ENCODE measurements at places on chromosomes 12 and 14.

DNA sequence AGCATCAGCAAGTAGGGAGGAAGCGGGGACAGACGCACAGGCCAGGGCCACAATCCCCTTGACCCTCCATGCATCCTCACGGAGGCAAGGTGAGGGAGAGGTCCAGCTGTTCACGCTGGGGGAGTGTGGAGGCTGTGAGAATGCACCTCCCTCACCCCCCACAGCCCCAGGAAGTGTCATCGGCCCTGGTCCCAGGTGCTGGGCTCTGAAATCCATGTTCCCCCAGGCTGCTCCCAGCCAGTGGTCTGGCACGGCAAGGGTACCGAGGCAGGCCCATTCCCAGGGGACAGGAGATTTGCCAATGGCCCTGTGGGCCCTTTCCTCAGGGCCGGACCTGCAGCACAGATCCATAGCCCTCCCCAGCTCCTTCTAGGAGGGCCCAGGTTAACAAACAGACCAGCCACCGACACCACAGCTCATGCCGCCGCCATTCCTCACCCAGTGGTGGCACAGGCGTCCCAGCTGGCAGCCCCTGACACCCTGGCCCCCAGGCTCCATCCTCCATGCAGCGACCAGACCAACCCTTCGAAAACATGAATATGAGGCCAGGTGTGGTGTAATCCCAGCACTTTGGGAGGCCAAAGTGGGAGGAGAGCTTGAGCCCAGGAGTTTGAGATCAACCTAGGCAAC lies 21.9 kb upstream of the EIF5 start:
- DNase-seq = no peak

DNA sequence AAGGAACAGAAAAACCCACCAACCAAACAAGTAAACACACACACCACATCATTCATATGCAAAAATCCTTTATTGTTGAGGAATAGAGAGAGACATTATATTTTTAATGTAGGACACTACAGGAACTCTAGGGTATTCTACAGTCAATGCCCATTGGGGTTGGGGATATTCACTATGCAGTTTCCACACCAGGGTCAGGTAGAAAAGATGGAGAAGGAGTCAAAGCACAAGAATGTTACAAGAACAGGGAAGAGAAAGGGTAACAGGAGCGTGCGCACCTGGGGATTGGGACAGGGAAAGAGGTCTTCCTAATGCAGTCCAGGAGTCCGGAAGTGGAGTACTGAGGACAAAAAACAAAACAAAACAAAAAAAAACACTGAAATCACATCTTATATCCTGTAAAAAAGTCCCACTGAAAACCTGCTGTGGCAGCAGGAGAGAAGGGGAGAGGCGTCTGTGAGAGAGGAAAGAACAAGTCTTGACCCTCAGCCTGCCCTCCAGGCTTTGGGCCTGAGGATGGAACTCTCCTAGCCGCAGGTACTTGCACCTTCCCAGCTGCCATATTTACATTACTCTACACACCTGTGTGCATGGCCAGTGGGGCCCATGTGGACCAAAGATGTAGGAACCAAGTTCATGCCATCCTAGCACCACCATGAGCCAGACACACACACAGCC lies 3.7 kb upstream of the ZBTB39 start:
- no peak for DNase-seq

DNA sequence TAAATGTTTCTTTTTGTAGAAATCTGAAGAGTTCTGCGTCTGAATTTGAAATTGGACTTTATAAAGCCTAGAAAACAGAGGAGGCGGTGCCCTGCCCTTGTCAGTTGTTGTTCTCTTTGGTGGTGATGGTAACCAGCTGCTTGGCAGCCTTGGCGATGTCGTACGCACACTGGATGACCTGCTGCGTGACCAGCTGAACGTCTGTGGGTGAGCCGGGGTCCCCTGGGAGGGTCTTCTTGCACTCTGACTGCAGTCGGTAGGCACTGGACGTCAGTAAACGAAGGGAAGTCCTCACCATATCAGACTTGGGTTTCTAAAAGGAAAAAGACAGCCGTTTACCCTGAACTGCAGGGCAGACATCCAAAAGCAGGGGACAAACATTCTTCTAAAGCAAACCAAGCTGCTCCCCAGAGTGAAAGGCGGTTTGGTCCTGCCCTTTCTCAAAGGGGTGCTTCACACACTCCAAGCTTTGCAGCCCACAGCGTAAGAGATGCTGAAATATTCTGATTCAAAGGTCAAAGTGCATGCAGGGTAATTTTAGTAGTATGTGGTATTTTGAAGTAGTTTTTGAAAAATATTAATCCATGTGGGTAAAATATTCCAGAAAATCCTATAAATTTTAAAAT lies 32.9 kb downstream of the TCHP start:
- DNase-seq = no peak

- DNase-seq = no peak
These were observed 14.8 kb downstream of the HSP90B1 start for GRCh38 chr12:103944964-103945363.

DNA sequence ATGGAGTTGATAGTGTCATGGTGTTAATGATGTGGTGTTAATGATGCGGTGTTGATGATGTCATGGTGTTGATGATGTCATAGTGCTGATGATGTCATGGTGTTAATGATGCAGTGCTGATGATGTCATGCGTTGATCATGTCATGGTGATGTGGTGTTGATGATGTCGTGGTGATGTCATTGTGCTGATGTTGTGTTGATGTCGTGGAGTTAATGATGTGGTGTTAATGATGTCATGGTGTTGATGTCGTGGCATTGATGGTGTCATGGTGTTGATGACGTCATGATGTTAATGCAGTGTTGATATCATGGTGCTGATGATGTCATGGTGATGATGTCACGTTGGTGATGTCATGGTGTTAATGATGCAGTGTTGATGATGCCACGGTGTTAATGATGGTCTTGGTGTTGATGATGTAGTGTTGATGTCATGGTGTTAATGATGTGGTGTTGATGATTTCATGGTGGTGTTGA lies 49.1 kb upstream of the RIMBP2 start:
- no peak for DNase-seq

DNA sequence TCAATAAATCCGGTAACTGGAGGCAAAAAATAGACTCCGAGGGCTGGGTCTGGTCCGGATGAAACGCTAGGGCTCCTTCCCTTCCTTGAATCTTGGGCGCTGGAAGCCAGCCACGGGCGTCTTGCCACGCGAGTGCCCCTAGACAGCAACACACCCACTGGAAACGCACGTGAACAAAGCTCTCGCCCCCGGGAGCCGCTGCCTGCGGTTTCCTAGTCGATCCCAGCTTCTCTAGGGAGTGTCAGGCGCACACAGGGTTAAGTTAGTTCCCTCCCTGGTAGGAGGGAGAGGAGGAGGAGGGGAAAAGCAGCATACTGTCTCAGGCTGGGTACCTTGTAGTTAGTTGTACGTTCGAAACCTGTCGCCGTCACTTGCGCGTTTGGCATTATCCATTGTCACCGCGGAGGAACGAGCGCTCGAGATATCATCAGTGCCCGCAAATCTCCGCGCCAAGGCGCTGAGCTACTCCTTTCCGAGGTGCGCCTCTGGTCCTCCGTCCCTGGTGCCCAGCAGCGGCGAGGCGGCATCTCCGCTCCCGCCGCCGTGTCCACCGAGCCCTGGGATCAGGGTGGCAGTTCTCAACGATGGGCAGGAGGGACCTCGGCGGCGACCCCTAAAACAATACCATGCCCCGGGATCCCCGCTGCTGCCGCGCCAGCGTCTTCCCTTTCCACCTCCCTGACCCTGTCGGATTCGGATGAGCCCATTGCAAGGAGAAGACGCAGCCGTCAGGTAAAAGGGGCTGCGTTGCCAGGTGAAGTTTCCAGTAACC lies at the start of gene FLRT2:
Gene FLRT2 (plus strand): TSS at position 342 of the 772 bp plus-strand sequence. CDS start 91,371 bp downstream, outside the sequence.
- DNase-seq = no peak

DNA sequence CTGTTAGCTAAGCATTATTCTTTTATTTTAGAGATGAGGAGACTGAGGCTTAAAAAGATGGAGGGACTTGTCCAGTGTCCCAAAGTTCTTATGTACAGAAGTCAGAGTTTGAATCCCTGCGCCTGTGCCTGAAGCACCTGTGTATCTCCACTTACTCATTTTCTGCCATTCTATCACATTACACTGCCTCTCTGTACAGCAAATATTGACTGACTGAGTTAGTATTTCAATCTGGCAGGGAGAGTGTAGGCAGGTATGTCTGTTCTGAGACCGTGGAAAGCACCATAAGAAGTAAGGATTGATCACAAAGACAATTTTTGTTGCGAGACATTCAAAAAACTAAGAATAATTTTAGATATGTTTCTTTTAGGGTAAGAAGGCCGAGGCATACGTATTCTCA lies 162.7 kb downstream of the KITLG start:
- DNase-seq = no peak

- no peak for DNase-seq
These were observed 89.4 kb upstream of the DIO3 start for GRCh38 chr14:101471723-101472517.

- no peak for DNase-seq
These were observed 17.7 kb upstream of the SERPINA4 start for GRCh38 chr14:94543449-94544124.

- no peak for DNase-seq
These were observed 268.7 kb downstream of the TMEM132D start for GRCh38 chr12:129635021-129635685.

DNA sequence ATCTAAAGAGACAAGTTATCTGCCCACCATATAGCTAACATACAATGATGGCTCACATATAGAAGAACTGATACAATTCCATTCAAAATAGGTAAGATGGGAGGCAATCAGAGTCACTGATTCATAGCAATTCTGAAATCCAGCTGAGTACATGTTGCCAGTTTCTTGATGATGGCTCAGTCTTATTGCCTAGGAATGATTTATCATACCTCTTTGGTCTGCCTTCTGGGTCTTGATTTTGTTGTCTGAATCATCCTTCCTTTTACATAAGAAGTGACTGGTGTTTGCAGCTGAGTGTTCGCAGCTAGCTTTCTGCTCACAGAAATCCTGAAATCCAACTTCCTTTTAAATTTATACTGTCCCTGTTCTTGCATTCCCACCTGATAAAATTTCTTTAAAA lies 463.2 kb upstream of the MGAT4C start:
- DNase-seq = no peak

DNA sequence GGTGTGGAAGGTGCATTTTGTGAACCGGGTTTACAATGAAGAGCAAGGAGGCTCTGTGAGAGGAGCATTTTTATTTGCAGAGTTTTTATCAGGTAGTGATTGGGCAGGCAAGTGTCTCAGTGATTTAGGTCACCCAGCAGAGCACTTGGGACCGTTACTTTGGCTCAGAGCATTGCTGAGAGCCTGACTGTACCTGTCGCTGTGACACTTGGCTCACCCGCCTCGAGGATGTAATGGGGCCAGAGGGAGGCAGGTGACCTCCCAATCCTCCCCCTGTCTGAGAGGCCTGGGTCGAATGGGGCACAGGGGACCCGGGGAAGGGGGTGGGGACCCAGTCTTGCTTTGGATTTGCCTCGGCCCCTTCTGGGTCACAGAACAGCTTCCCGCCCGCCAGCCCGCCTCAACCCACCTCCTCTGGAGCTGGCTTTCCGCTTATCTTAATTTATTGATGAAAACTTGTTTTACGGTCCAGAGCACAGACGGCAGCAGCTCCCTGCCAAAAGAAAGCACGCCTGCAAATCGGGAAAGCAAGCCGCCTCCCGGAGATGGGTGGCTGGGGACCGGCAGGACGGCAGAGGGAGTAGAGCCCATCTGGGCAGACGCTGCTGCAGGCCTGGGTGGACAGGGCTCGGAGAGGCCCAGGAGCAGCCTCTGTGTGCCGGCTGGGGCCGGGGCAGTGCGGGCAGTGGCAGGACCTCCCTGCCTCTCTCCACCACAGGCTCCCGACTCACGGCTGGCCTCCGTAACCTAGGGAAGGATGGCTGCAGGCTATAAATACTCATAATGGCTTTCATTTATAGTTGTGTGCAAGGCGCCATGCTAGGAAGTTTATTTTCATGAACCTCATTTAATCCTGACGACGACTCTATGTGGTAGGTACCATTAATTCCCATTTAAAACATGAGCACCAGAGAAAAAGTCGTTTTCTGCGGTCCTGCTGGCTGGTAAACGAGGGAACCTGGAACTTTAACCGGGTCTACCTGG lies 187.1 kb downstream of the TSPAN9 start:
- DNase-seq = no peak

DNA sequence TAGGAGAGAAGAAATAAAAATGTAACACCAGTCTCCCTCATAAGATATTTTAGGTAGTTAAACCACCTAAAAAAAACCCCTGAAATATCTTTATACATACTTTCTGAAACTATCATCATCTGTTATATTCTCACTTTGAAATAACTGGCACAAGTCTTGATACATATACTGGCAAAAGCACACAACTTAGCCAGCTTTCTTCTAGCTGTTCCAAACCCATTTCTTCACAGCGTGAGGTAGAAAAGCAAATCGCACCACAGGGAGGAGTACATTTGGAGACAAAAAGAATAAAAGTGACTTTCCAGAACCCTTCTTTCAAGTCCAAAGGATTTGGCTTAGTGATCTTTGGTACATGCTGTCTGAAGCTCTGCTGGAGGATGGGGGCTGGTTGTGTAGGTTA lies 78.5 kb downstream of the RERG start:
- DNase-seq = no peak

DNA sequence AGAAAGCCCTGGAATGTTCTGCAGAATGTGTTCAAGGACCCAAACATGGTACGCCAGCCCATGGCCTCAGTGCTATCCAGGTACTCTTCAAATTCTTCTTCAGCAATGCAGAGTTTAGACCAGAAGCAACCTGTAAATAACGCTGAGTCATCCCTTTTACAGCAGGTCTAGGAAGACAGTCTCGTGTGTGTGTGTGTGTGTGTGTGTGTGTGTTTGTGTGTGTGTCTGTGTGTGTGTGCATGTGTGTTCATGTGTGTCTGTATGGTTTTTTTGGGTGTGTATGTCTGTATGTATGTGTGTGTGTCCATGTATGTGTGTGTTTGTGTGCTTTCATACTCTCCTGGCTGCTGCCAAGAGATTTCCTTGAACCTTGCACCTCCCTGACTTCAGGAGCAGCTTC lies 60.1 kb upstream of the RFX4 start:
- DNase-seq = no peak

DNA sequence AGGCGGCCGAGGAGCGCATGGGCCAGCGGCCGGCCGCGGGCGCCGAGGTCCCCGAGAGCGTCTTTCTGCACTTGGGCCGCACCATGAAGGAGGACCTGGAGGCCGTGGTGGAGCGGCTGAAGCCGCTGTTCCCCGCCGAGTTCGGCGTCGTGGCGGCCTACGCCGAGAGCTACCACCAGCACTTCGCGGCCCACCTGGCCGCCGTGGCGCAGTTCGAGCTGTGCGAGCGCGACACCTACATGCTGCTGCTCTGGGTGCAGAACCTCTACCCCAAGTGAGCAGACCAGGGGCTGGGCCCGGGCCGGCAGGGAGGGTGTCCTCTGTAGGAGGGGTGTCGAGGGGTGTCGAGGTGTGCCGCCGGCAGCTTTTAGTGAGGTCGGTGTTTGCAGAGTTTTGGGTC lies 4.1 kb downstream of the TNFAIP2 start:
- no peak for DNase-seq

- DNase-seq = no peak
These were observed 9.3 kb downstream of the TNFAIP2 start for GRCh38 chr14:103132381-103133209.

- DNase-seq = no peak
These were observed 199.9 kb upstream of the PWP1 start for GRCh38 chr12:107485731-107486130.

- no peak for DNase-seq
These were observed 59.5 kb upstream of the CAPRIN2 start for GRCh38 chr12:30814295-30814655.

GRCh38 chr14:105647784-105648608 lies 121.6 kb downstream of the TMEM121 start:
- DNase-seq = no peak

GRCh38 chr12:24852420-24852819 lies 96.5 kb downstream of the BCAT1 start:
- DNase-seq = no peak

GRCh38 chr14:20657216-20658211 lies 16.0 kb upstream of the OR6S1 start:
- DNase-seq = no peak
